ENCODE measurements at places on chromosomes 5 and 9.

GRCh38 chr9:20566401-20566800, 55.9 kb downstream of the MLLT3 start:
- DNase-seq = no peak

DNA sequence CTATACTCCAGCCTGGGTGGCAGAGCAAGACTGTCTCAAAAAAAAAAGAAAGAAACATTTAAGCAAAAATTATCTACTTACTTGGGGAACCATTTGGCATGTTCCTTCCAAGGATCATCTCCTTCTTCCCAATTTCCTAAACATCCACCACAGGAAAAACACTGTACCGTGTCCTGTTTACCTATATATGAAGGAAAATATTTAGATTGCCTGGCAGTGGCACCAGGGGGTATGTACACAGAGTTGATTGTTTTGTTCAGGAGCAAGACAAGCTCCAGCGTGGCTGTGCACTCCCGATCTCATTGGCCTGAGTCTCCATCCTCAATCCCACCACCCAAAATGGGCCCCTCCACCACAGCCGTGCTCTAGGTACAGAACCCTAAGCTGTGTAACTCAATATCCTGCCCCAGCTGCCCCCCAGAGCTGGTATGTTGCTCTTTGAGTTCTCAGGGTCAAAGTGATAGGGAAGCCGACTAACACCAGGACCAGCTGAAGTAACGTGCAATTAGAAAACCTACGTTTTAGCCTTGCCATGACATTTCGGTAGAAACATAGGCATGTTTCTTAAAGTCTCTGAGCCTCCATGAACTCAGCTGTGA, 13.8 kb downstream of the NAIP start:
- no peak for DNase-seq

GRCh38 chr9:6944896-6945295, 187.1 kb downstream of the KDM4C start:
- DNase-seq = no peak

DNA sequence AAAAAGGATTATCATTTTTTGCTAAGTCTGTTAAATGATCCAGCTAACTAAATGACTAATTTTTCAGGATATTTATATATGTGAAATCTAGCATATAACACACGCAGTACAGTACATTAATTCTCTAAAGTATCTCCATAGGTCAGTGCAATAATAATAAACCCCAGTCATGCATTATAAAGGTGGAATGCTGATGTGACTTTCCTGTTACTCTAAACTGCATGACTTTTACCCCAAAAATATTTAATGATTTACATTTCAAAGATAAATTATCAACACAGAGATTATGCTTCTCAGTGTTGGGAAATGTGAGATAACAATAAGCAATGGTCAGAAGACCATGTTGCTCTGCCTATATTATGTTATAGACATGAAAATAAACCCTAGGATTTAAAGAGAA, 34.1 kb upstream of the PAM start:
- DNase-seq = no peak

DNA sequence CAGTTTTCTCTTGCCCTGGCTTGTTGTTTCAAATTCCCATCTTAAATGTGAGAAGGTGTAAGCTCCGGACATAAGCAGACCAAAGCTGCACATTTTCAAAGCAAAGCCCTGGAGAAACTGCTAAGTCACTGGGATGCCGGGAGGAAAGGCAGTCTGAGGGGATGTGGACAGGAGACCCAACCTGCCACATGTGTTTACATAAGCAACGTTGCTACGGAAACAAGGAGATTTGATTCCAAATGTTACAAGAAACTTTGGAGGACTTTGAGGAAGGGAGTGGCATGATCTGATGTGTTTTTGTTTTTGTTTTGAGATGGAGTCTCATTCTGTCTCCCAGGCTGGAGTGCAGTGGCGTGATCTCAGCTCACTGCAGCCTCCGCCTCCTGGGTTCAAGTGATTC, 25.7 kb upstream of the INSYN2B start:
- DNase-seq = no peak

DNA sequence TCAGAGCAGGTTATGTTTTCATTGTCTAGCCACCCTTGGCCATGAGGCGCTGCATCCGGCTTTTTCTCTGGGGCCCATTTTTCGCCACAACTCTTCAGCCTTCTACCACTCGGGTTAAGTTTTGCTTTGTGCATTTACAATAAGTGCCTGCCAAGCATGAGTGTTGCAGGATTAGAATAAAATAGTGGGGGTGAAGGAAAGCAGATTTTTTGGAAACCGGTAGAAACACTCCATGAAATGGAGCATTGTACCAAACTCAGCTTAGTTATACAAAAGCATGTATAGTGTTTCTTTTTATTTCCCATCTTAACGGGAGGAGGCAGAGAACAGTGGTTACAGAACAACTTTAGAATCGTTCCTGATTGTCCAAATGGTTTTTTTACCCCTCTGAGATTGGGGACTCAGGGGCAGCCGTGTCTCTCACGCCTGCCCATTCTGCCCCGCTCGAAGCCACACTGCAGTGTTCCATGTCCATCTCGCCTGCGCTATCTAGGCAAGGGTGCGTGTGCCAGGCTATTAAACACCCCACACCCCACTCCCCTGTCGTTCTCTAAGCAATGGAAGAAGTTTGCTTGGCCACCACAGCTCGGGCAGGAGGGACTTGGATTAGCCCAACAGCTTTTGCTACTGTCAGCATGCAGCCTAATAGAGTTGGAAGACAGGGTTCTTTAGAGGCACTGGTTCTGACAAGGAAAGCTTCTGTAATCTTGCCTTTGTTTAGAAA, 268.8 kb upstream of the WWC1 start:
- no peak for DNase-seq

- no peak for DNase-seq
Measured at GRCh38 chr9:18761742-18762300, 271.2 kb downstream of the SAXO1 start.

GRCh38 chr9:124574534-124575375, 67.6 kb upstream of the NR5A1 start:
- no peak for DNase-seq

- DNase-seq = no peak
Measured at GRCh38 chr5:81422671-81423070, 28.7 kb upstream of the ACOT12 start.

DNA sequence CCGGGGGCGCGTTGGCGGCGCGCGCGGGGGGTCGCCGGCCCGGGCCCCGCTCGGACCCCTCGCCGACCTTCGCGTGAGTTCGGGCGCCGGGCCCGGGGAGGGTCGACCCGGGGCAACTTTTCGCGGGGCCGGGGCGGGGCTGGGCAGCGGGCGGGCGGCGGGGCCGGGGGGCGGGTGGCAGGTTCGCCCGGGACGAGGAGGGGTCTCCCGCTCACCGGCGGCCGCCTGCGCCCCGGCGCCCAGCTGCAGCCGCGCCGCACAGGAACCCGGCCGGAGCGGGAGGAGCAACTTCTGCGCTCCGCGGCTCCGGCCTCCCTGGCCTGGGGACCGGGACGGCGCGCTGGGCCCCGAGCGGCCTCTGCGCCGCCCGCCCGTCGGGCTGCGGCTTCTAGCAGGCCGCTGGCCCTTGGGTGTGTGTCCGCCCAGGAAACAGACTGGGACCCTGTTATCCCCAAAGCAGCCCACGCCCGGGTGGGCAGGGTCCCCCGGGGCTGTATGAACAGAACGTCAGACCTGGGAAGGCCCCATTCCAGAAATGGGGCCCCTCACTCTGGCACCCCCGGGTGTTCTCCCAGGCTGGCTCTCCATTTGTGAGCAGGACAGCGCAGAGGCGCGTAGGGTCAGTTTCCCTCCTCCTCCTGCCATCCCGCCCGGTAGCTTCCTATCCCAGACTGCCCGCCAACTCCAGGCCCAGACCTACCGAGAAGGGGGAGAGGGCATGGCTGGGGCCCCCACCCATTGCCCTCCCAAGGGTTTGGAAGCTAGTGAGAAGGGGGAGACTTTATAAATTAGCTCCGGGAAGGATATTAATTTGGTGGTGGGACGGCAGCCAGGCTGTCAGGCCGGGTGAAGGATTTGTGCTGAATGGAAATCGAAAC, 708 bp downstream of the RXRA start:
- DNase-seq = no peak

DNA sequence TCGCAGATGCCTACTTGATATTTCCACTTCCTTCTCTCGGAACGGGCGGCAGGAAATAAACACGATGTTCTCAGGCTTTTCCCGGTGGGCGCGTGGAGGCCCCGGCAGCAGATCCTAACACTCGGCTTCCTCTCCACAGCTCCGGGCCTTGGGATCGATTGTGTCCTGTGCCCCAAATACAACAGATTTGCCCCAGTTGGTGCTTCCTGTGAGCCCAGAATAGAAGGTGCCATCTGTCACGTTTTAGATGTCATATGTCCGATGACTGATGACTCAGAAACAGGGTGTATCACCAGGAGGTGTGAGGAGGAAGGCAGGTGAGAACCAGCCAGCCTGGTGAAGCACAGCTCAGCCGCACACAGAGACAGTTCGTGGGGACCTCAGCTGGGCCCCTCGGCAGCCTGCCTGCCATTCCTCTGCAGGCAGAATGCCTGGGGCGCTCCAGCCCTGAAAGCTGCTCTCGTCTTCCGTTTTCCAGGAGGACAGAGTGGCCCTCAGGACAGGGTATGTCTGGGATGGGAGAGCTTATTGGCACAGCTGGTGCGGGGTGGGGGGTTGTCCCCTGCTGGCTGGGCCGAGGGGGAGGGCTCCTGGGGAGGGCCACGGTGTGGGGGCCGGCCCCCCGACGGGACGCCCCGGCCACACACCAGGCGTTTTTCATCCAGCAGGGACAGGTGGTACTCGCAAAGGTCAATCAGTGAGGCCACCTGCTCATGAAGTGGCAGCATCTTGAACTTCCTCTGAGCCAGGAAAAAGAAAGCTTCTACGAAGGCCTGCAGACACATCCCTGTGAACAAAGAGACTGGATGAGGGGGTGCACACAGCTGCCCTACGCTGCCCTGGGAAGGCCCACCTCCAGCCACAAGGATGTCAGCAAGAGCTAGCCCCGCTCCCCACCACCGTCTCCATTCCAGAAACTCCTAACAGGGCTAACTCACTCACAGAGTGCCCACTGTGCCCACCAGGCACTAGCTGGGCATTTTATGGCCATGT, 171.0 kb downstream of the DAB2IP start:
- peak; percentile 79 for DNase-seq

DNA sequence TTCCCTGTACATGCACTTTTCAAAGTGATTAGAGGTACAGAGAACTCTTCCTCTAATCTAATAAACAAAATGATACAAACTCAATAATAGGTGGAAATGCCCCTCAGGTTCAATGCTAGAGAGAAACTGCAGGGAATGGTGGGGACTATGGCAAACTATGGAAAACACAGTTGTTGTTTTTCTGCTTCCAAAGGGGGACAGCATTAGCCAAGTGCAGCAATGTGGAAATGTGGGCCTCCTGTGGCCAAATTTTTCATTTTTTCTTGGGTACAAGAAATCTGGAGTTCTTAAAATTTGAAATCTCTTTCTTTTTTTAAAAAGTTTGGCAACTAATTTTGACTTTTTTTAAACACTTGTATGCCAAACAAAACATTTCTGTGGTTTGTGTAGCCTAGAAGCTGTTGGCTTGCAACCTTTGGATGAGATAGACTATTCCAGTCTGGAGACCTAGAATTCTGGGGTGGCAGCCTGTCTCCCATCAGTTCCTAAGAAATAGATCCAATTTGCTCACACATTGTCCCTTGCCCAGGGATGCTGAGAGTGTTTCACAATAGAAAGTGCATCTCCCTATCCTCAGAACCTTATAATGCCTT, 218.6 kb downstream of the PAPPA start:
- DNase-seq = no peak

DNA sequence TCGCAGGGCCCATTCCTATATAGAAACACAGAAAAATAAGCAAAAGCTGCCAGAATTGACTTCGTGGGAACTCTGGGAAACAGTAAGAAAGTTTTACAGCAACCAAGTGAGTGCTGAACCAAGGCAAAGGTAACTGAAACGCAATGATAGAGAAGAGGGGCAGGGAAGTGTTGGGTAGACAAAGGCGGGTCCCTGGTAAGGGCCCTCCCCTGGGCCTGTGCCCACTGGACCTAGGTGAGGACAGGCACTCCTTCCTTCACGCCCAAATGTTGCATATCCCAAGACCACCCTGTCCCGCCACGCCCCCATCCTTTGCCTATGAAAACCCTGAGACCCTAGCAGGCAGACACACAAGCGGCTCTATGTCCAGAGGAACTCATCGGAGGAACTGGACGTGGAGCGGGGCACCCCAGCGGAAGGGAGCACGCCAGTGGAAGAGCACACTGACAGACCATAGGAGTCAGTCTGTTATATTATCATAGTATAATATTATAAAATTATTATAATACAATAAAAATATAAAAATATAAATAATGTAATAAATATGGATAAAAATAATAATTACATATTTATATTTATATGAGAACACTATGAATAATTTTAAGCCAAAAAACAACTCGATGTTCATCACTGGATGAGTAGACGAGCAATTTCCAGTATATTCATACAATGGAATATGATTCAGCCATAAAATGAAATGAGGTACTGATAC, 27.9 kb downstream of the CDKN2A start:
- no peak for DNase-seq

DNA sequence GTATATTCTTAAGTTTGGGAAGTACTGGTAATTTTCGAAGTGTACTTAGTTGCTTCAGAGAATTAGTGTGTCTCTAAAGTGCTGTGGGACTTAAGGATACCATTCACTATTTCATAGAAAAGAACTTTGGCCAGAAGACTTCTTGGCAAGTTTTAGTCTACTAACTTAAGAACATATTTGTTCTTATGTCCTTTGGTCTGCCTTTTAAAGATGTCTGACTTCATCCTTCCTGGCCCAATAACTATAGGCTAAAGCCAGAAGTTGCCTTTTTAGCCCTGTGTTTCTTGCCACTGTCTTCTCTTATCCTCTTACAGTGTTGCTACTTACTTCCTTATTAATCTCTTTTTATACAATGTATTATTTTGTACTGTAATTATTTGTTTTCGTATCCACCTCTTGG, 6.3 kb downstream of the RBM27 start:
- no peak for DNase-seq

GRCh38 chr9:71716138-71716909, 52.0 kb downstream of the CEMIP2 start:
- DNase-seq = no peak

DNA sequence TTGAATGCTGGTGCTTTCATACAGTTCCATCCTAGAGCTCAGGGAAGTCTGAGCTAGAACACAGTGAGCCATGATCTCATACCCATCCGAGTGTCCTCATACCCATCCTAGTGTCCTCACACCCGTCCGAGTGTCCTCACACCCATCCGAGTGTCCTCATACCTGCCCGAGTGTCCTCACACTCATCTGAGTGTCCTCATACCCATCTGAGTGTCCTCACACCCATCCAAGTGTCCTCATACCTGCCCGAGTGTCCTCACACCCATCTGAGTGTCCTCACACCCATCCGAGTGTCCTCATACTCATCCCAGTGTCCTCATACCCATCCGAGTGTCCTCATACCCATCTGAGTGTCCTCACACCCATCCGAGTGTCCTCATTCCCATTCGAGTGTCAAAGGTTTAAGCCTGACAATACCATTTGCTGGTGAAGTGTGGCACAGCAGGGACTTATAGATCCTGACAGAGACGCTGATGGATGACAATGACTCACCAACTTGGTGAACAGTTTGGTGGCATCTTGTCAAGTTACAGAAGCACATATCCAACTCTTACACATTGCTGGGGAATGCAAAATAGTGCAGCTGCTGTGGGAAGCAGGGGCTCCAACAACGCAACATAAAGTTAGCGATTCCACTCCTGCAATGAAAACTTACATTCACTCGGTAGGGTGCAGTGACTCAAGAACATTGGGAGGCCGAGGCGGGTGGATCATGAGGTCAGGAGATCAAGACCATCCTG, 77.0 kb upstream of the COL5A1 start:
- peak; percentile 74 for DNase-seq
